ENCODE measurements at places on chromosomes 5 and 9.
A peak's percentile ranks its signal among the peaks of the same experiment; 100 is the strongest.

GRCh38 chr9:124108216-124108615, 96.6 kb downstream of the LHX2 start:
- no peak for DNase-seq

DNA sequence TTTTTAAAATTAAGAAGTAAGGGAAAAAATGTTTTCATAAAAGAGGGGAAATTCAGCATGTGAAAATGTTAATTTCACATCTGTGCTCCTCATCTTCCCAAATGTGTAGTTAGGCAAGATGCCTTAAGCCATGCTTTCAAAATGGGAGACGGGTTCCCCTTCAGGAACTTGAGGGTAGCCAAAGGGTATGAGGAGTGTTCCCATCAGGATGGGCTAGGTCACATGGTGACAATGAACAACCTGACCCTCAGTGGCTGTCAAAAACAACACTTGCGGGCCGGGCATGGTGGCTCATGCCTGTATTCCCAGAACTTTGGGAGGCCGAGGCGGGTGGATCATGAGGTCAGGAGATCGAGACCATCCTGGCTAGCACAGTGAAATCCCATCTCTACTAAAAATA, 178.0 kb downstream of the ACTL7B start:
- DNase-seq = no peak

DNA sequence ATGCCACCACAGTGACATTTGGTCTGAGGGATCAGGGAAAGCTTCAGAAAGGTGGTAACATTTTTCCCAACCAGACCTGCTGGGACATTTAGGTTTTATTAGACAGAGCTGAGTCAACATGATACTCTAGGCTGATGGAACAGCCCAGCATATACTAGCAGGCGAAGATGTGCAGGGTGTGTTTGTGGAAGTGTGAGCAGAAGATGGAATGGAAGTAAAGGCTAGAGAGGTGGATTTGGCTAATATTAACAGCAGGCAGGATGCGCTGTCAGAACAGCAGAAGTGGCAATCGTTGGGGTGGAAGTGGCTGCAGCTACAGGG, 340.6 kb downstream of the ASTN2 start:
- DNase-seq = no peak

GRCh38 chr9:130866474-130866965, 30.1 kb downstream of the QRFP start:
- peak; percentile 75 for DNase-seq

- DNase-seq = no peak
These were observed 720.0 kb upstream of the ADAMTS16 start for GRCh38 chr5:4420177-4420576.

- no peak for DNase-seq
These were observed 56.3 kb downstream of the USP20 start for GRCh38 chr9:129891569-129891968.

Measured in AG08395 (cell line).